ENCODE measurements at places on chromosomes 16 and 17.

DNA sequence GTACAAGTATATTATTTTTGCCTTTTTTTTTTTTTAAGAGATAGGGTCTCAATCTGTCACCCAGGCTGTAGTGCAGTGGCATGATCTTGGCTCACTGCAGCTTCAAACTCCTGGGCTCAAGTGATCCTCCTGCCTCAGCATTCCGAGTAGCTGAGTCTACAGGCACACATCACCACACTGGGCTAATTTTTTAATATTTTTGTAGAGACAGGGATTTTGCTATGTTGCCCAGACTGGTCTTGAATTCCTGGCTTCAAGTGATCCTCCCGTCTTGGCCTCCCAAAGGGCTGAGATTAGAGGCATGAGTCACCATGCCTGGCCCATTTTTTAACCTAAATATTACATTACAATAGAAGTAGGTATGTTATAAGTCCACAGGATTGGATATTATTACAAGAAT lies 3.2 kb downstream of the TERB1 start:
- no peak for DNase-seq

- DNase-seq, result no peak
These were observed 1034.0 kb upstream of the EEF2KMT start for GRCh38 chr16:6131526-6132050.

GRCh38 chr17:32006957-32007462 lies at the start of gene LRRC37B:
LRRC37B (plus strand) TSS chr17:32007383; CDS start chr17:32021393, 14,010 bp downstream.
- DNase-seq, result peak; percentile 95

GRCh38 chr17:14451729-14452191 lies 150.9 kb downstream of the HS3ST3B1 start:
- DNase-seq, result no peak

GRCh38 chr16:81006211-81006812 lies 373 bp downstream of the CMC2 start:
- DNase-seq, result peak; percentile 84

DNA sequence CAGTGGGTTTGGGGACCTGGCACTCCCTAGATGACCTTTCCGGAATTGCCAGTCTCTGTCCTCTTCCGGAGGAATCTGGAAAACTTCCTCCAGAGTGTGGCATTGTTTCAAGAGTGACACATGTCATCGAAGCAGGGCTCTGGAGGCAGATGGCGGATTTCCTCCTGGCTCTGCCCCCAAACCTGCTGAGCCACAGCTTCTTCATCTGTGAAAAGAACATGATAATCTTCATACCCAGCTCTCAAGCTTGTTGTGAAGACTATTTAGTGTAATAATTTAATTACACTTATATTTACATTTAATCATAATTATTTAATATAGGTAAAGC lies 19.7 kb upstream of the TEX2 start:
- no peak for DNase-seq

- no peak for DNase-seq
These were observed 189.4 kb downstream of the WWOX start for GRCh38 chr16:78288888-78289287.

DNA sequence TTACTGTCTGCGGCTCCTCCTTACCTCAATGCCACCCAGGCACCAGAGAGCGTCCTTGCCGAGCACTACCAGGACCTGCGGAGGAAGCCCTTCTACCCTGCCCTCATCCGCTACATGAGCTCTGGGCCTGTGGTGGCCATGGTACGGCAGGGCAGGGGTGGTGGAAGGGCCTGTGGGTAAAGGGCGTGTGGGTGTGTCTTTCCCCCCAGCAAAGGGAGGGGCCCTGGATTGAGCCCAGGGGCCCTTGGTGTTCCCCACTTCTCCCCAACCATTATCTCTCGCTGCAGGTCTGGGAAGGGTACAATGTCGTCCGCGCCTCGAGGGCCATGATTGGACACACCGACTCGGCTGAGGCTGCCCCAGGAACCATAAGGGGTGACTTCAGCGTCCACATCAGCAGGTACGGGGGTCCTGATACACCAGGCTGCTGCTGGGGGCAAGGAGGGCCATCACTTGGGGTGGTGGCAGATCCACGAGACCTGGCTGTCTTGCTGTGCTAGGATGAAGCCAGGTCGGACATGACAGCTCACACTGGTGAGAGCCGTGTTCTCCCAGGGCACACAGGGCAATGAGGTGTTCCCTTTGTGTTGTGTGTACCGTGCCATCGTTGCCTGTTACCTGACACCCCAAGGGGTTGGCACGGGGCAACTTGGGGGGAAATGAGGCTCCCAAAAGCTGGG lies 2.2 kb upstream of the DECR2 start:
- no peak for DNase-seq

DNA sequence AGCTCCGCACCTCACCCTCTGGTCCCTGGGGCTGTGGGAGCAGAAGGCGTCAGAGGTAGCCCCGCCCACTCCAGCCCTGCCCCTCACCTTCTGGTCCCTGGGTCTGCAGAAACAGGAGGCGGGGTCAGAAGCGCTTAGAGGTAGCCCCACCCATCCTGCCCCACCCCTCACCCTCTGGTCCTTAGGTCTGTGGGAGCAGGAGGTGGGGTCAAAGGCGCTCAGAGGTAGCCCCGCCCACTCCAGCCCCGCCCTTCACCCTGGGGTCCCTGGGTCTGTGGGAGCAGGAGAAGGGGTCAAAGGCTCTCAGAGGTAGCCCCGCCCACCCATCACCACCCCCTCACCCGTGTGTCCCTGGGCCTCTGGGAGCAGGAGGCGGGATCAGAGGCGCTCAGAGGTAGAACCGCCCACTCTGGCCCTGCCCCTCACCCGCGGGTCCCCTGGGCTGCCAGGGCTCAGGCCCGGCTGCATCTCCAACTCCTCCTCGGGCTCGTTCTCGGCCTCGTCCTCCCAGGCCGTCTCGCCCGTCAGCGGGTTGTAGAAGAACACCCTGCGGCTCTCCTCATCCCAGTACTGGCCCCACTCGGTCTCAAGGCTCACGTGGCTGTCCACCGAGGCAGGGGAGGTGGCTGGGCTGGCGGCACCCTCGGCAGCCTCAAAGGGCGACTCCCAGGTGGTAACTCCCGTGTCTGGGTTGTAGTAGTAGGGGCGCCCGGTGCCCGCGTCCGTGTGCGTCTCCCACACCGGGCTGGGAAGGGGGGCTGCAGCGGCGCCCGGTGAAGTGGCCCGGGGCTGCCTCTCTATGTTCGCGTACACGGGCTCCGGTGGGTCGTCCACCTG lies 27.2 kb downstream of the ARHGAP27 start:
- DNase-seq, result no peak

GRCh38 chr16:77414752-77415231 lies 20.0 kb downstream of the ADAMTS18 start:
- DNase-seq, result no peak

DNA sequence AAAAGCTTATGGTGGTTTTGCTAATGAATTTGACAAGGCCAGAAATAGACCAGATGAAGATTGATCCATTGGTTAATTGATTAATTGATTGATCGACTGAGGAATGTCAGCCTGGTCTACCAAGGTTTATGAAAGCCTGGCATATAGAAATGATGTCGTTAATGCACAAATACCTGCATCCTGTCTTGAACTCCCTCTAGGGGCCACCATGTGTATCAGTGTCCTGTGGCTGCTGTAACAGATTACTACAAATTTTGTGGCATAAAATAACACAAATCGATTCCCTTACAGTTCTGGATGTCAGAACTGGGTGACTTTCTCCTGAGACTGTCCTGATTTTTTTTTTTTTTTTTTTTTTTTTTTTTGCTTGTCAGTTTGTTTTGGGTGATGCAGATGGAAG lies 553.2 kb downstream of the MAF start:
- DNase-seq, result no peak

DNA sequence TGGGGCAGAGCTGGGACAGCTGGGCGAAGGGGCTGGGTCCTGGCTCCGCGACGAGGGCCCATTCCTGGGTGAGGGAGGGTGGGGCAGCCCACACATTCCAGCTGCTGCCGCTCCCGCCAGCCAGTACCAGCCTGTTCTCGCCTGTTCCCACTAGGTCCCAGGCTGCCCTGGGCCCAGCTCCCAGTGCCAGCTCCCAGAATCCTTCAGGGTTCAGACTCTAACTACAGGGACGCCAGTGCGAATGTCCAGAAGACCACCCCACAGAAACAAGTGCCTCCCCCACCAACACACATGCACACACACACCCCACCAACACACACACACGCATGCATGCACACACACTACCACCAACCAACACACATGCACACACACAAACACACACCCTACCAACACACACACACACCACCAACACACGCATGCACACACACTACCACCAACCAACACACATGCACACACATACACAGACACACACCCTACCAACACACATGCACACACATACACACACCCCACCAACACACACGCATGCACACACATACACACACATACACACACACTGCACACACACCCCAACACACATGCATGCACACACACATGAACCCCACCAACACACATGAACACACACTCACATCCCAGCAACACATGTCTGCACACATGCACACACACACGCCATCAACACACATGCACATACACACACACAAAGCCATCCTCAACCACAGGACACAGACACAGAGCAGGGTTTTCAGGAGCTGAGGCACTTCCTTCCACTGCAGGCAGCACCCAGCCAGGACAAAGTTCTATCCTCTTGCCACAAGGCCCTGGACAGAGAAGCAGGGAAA lies 27.5 kb upstream of the KRT17 start:
- no peak for DNase-seq

DNA sequence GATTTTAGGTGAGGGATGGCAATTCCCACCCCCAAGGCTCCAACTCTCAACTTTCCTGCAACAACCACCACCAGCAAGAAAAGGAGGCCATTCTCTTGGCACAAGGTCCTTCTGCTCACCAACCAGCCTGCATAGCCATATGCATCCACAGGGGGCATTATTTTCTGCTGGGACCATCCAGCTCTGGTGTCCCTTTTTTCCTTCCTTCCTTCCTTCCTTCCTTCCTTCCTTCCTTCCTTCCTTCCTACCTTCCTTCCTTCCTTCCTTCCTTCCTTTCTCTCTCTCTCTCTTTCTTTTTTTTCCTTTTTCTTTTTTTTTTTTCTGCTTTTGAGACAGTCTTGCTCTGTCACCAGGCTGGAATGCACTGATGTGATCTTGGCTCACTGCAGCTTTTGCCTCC lies 21.1 kb upstream of the COX10 start:
- DNase-seq, result no peak

DNA sequence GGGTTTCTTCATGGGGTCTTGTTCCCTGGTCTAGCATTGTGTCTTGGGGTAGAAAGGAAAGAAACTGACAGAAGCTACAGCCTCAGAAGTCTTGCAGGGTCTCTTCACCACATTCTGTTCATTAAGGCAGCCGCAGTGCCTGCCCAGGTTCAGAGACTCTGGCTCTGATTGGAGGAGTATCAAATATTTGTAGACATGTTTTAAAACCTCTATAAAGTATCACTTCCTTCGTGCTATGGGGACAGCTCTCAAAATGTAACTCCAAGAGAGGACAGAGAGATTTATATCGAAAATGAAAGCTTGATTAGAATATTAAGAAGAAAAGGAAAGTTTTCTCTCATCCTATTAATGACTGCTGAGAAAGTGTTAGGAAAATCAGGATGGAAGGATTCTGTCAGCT lies 107.0 kb upstream of the CACNG3 start:
- no peak for DNase-seq

DNA sequence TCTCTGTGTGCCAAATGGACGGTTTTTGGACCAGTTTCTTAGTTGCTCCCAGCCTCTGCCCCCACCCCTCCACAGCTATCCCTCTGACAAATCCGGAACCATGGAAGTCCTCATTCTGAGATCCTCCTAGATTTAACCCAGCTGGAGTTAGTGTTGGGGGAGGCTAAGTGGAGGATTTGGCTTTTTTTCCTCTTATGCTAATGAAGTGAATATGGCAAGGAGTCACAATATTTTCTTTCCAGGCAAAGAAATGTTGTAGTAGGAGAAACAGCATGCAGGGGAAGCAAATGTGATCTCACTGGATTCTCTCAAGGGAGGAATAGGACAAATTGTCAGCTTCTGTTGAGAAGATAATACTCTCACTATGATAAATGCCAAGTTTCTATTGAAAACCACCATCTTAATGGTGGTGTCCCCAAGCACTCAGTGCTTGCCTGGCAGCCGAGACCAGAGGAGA lies 159.5 kb downstream of the MSI2 start:
- no peak for DNase-seq

All from sciatic nerve (tissue), 2 donors.